Right renal cortex interstitium (tissue), 3 donors: ENCODE measurements at places on chromosomes 1 and 21. TPM values are rescaled to one million over a fixed set of nuclear protein-coding genes. Genes with fewer than 3 reads are reported as not detected.

DNA sequence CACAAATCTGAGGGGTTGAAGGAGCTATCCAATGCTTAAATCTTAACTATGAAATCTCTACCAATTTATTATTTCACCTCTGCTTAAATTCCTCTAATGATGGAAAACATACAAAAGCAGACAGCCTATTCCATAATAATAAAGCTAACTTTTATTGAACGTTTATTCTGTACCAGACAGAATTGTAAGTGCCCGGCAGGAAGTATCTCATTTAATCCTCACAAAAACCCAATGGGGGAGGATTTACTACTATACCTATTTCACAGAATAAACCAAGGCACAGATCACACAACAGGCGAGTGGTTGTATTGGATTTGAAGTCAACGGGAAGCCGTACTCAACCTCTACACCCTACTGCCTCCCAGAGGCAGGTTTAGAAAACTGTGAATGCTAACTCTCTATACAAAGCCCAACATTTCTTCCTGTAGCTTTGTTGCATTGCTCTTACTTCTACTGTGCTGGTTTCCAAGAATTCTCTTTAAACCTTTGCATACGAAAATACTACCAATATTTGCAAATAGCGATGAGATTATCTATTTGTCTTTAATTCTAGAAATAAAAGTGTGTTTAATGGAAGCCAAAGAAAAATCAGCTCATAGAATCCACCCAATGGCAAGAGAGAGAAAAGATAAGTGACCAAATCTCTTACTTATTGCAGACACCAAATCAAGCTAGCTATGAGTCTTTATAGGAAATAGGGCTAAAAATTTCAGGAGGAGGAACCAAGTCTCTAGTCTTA is 33.5 kb upstream of the C1orf53 start:
- no peak for DNase-seq

TFB2M gene
- 21.2 TPM for polyA plus RNA-seq

DNA sequence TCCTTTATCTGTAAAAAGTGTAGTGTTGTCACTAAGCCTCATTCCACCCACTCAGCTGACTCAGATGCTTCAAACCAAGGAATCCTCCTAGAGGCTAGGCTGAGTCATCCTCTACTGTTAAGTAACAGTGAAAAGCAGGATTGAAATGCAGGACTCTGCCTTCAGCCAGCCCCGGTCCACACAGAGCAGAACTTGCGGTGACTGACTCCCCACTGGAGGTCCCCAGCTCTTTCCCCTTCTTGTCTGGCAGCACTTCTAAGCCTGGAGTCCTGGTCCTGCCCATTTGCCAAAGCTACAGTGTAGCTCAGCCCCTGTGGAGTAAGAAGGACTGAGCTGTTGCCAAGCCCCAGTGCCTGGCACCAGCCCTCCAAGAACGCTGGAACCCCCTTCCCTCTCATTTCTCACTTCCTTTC is 1.7 kb downstream of the RAB7B start:
- DNase-seq, result no peak

RYR2 gene
- 2.3 TPM for polyA plus RNA-seq

DNA sequence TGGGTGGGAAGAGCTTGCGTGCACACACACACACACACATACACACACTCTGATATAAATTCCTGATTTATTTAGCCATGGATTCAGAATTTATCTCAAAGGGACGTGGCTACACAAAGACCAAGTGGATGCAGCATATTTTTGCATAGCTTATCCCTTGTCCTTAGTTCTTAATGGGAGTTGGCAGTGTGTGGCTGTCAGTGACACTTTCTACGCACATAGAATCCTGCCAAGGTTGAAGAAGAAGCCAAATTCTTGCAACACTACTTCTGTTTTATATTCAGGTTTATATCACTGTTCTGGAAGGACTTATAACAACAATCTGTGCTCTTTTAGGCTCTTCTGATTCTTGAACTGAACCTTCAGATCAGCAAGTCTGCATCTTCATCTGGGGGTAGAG is 292.7 kb downstream of the CAMTA1 start:
- no peak for DNase-seq

GRCh38 chr1:7040969-7041695 is 255.9 kb downstream of the CAMTA1 start:
- no peak for DNase-seq

DNA sequence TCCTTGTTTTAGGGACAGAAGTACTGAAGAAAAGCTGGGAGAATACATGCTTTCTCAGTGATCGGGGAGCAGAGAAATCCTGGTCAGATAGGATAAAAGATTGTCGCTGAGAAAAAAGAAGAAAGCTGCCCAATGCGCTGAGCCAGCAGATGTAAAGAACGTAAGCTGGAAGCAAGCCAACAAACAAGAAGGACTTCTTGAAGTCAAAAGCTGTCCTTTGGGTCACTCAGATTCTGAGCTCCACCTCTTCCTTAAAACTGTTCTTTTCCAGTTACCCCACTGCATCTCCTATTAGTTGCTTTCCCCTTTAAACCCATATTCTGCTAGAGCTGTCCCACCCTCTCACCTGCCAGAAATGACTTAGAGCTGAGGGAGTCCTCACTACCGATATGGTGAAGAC is 64.8 kb downstream of the GPR137B start:
- no peak for DNase-seq

SFPQ gene
- 720 TPM for polyA plus RNA-seq

- no peak for DNase-seq
Observed at GRCh38 chr1:58608945-58609344, 31.9 kb upstream of the TACSTD2 start.

OR2T34 gene
- not detected for polyA plus RNA-seq

GRCh38 chr21:18614303-18614702 is 210.7 kb upstream of the TMPRSS15 start:
- DNase-seq, result no peak

DNA sequence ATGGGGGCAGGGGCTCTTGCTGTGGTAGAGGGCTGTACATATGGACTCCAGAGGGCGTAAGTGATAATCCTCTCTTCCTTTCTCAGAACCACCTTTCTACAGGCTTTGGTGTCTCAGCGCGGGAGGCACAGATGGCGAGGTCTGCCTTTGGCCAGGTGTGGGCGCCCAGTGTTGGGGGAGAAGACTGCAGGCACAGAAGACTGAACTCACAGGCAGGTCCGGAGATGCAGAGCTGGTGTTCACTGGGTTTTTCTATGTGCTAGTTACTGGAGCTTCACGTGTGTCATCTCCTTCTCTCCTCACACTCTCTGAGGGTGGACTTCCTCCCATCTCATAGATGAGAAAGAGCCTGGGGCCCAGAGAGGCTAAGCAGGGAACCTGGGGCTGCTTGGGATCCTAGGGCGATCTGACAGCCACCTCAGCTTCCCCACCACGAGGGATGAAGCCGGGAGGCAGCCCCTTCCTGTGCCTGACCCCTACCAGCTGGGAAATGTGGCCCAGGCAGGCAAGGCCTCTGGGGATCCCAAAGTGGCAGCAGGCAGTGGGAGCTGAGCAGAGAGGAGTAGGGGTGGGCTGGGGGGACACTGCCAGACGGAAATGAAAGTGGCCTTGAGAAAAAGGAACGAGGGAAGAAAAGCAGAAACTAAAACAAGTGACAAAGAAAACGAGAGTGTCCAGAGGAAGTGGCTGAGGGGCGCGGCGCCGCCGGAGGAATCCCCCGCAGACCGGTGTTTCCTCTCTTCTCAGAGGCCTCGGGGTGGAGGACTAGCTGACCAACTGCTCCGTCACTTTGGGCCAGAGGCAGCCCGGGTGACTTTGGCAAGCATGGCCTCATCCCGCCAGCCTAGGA is 191.6 kb downstream of the HIVEP3 start:
- no peak for DNase-seq

DNA sequence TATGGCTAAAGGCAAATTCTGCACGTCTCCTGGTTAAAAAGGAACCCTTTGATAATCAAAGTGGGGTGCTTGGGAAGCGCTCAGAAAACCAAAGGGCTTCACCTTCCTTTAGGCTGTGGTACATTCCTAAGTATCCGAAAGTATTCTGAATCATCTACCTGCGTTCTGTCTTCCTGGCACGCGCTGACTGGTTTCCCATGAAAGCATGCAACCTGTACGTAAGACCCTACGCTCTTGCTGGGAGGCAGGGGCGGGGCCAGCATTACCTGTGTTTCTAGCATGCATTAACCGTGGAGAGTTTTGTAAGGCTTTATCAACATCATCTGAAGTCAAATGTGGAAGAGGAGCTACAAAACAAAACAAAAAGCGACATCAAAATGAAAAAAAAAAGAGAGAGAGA is 96.0 kb downstream of the ERG start:
- no peak for DNase-seq

DNA sequence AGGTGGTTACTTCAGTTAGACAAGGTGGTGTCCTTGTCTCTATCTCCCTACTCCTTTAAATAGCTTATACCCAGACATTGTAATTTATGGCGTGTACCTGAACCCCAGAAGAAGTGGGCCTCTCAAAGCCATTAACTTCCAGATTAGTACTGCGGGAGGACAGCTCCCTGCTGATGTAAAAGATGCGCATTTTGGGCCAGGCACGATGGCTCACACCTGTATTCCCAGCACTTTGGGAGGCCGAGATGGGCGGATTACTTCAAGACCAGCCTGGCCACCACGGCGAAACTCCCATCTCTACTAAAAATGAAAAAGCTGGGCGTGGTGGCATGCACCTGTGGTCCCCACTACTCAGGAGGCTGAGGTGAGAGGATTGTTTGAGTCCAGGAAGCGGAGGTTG is 15.0 kb upstream of the PLEKHM2 start:
- DNase-seq, result no peak

HIVEP3 gene
- 4.9 TPM for polyA plus RNA-seq

GIPC2 gene
- polyA plus RNA-seq, result 16.3 TPM

C1orf116 gene
- 20.2 TPM for polyA plus RNA-seq

DNA sequence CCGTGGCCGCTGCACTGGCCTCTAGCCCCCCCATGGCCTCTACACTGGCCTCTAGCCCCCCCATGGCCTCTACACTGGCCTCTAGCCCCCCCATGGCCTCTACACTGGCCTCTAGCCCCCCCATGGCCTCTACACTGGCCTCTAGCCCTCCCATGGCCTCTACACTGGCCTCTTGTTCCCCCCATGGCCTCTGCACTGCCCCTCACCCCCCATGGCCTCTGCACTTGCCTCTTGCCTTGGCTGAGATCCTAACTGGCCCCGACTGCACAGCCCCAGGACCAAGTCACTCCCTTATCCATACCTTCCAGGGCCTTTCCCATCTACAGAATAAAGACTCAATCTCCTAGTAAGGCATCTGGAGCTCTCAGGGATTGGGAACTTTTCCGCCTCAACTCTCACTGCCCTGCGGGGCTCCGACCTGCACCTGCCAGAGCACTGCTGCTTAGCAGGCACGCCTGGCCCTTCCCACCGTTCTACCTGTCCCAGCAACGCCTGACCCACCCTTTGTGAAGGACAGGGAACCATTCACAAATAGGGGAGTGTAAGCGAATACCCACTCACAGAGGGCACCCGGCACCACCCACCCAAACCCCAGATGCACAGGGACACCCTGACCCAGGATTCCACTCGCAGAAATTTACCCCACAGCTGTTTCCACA is 38.8 kb downstream of the ACOT7 start:
- no peak for DNase-seq

DNA sequence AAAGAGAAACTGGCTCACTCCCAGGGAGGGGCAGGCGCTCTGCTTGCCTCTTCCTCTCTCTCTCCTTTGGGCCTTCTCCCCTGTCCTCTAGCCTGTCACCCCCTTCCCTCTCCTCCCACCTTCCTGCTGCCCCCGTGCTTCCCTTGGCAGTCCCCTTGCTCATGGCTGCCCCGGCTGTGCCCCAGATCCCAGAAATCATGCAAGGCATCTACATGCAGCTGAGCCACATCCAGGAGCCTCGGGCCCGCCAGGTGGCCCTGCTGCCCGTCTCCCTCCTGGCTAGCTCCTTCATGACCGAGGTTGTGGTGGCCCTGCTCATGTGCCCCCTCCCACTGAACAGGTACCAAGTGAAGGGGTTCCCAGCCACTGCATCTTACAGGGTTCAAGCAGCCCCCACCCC is 36.0 kb upstream of the TTC4 start:
- DNase-seq, result no peak

DNA sequence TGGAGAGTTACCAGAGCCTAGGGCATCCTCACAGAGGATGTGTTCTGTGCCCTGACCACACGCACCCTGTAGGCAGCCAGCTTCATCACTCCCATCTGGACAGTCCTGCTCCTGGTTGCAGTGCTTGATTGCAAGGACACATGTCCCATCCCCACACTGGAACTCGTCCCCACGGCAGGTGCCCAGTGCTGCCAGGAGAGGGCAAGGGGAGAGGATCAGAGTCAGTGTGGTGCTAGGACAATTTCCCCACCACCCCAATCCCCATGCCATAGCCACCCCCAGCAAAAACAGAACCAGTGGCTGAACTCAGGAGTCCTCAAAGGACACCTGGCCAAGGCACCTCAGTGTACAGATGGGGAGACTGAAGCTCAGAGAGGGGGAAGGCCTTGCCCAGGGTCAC is 37.2 kb upstream of the MAGOH start:
- DNase-seq, result no peak

DNA sequence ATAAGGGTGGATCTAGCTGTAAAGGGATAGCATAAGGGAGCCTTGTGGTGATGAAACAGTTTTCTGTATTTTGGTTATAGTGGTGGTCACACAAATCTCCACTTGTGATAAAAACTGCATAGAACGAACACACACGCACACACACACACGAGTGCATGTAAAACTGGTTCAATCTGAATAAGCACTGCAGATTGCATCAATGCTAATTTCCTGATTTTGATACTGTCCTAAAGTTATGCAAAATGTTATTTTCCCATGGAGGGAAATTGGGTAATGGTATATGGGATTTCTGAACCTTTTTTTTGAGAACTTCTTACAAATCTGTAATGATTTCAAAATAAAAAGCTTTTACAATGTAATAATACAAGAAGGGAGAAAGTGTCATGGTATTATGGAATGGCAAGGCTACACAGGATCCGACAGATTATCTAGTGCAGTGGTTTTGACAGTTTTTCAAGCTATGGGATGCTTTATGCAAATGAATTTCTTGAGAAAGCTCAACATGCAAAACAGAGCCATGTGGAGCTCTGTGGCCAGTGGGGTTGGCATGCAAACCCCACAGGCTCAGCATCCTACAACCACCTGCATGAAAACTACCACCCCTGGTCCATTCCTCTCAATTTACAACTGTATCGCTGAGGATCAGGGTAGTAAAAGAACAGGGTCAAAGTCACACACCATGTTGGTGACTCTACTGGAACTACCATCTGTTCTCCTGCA is 18.8 kb downstream of the SLC41A1 start:
- DNase-seq, result no peak

DNA sequence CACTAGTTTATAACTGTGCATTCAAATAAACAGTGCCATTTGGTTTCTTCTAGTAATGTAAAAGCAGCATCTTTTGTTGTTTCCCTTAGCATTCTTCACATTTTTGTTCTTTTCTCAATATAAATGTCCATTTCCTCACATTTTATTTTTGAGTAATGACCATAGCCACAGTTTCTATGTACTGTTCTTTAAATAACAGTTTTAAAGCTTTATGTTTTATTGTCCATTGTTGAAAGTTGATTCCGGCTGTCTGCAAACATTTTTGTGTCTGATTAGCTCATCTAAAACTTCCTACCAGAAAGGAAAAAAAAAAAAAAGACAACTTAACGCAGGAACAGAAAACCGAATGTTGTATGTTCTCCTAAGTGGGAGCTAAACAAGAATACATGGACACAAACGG is 139.7 kb downstream of the MAGI3 start:
- DNase-seq, result no peak
